Osteoblast (primary cell): ENCODE measurements at places on chromosomes 13 and 19.

GRCh38 chr13:98175823-98176222 lies 1.2 kb downstream of the RNF113B start:
- H3K27me3 ChIP-seq: no peaks in the 10 kb centered on the region
- H3K4me1 ChIP-seq: peaks cover 55% of the 10 kb centered on the region
- H3K27ac ChIP-seq: peak overlapping the region; percentile 96
- H3K4me3 ChIP-seq: no peak overlapping the region
- DNase-seq: no peak
- H3K36me3 ChIP-seq: no peaks in the 10 kb centered on the region

- H3K4me3 ChIP-seq: no peak overlapping the region
- no peak overlapping the region for H3K27ac ChIP-seq
- H3K4me1 ChIP-seq: peaks cover 13% of the 10 kb centered on the region
- H3K36me3 ChIP-seq: no peaks in the 10 kb centered on the region
Measured at GRCh38 chr13:28794396-28794795, 25.7 kb upstream of the MTUS2 start.

DNA sequence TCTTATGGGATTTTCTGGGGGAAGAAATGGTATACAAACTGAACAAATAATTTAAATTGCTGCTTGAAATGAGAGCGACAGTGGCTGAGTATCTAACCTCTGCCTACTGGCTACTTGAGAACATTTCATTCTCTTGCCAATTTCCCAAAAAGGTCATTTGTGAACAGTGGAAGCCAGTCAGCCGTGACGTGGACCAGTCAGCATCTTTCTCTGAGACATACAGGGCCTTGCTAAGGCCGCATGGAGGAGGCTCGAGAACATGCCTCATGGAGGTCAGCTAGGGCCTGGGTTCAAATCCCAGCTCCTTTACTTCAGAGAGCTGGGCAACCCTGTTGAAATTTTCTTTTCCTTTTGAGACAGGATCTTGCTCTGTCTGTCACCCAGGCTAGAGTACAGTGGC lies 20.3 kb downstream of the ZC3H4 start:
- H3K27ac ChIP-seq: peak overlapping the region; percentile 29
- H3K4me1 ChIP-seq: peaks cover 28% of the 10 kb centered on the region
- no peak overlapping the region for H3K4me3 ChIP-seq
- no peaks in the 10 kb centered on the region for H3K27me3 ChIP-seq
- H3K36me3 ChIP-seq: peaks cover 38% of the 10 kb centered on the region

- peak within 1 kb of the TSS; percentile 89 for H3K27ac ChIP-seq
- H3K4me1 ChIP-seq: peaks cover 16% of the 10 kb centered on the region
- H3K4me3 ChIP-seq: peak within 1 kb of the TSS; percentile 73
- H3K27me3 ChIP-seq: no peaks in the 10 kb centered on the region
- DNase-seq: peak; percentile 99
Measured at GRCh38 chr19:48110350-48110966, at the start of gene PLA2G4C. Gene PLA2G4C (minus strand): TSS chr19:48110817. CDS start chr19:48106529, 4,288 bp downstream.

GRCh38 chr19:14505488-14506239 lies 9.7 kb upstream of the GIPC1 start:
- H3K4me1 ChIP-seq: peaks cover 38% of the 10 kb centered on the region
- H3K27me3 ChIP-seq: no peaks in the 10 kb centered on the region
- DNase-seq: peak; percentile 93
- H3K4me3 ChIP-seq: no peak overlapping the region
- H3K27ac ChIP-seq: peak overlapping the region; percentile 79
- no peaks in the 10 kb centered on the region for H3K36me3 ChIP-seq
